ENCODE measurements at places on chromosomes 6 and 20. TPM values are rescaled to one million over a fixed set of nuclear protein-coding genes. Genes with fewer than 3 reads are reported as not detected.

Gene GJE1
- total RNA-seq, result not detected

Gene CABLES2
- 0.51 TPM for total RNA-seq

GRCh38 chr20:62359491-62360121 is 7.5 kb downstream of the LAMA5 start:
- DNase-seq, result peak; percentile 58

DNA sequence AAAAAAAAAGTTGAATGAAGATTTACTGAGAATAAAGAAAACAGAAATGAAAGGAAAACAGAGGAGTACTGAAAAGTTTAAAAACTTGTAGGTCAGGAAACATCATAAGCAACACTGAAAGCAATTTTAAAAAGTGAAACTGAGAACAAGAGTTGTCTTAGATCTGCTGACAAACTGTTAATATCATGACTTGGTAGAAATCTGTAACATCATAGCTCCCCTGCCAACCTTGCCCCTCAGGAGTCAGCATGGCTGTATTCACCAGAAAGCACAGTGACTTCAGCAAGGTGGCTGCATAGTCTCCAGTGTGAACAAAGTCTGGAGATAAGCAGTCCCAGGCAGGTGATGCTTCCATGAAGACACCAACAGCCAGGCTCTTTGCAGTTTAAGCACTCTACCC is 5.3 kb downstream of the NAA20 start:
- no peak for DNase-seq

GRCh38 chr20:44736170-44737021 is 9.3 kb upstream of the KCNK15 start:
- DNase-seq, result peak; percentile 78

- DNase-seq, result no peak
These were observed 20.5 kb downstream of the CTCFL start for GRCh38 chr20:57504411-57504810.

DNA sequence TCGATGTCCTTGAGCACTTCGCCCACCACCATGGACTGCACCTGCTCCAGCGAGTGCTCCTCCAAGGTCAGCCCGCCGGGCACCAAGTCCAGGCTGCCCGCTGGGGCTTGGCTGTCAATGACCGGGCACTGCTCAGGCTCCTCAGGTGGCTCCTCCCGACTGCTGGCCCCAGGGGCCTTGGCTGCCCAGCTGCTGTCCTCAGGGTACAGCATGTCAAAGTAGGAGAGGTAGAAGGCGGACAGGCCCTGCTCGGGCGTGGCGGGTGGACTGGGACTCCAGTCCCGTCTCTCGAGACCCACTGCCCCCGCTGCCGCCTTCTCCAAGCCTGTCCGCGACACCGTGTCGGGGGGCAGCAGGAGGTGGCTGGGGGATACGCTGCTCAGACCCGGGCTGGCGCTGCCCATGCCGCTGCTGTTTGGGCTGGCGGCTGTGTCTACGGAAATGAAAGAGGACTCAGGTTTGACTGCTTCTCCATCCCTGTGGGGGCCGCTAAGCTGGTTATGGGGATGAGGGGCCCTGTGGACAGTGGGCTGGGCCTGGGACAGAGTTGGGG is 12.0 kb downstream of the SPDEF start:
- no peak for DNase-seq

DNA sequence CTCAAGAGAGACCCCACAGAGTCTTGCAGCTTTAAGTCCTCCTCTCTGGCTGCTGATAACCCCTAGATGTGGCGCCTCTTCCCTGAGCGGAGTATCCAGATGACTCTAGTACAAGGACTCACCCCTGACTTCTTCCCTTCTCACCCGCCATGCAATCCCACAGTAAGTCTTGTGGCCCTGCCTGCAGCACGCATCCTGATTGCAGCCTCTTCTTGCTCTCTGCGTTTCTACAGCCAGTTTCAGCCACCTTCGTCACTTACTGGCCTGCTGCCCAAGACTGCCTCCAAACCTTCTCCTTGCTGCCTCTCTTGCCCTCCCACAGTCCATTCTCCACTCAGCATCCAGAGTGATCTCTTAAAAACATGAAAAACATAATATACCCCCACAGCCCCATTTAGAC is 2.4 kb upstream of the RPP40 start:
- peak; percentile 28 for DNase-seq

Gene CRISP2
- total RNA-seq, result not detected

Gene CNKSR3
- total RNA-seq, result 14.0 TPM

Gene VGLL2
- not detected for total RNA-seq

Gene SLC52A3
- total RNA-seq, result not detected

DNA sequence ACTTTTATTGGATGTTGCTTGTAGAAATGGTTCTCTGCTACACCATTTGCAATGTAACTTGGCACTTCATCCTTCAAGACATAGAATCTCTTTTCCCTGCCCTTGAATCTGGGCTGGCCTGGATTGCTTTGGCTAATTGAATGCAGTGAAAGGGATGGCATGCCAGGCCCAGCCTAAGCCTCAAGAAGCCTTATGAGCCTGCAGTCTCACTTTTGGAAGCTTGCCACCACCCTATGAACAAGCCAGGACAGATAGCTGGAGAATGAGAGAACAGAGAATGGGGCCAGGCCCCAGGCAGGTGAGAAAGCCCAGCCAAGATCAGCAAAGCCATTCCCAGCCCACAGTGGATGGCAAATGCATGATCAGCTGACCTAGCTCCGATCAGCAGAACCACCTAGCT is 350.7 kb upstream of the RNF24 start:
- no peak for DNase-seq

DNA sequence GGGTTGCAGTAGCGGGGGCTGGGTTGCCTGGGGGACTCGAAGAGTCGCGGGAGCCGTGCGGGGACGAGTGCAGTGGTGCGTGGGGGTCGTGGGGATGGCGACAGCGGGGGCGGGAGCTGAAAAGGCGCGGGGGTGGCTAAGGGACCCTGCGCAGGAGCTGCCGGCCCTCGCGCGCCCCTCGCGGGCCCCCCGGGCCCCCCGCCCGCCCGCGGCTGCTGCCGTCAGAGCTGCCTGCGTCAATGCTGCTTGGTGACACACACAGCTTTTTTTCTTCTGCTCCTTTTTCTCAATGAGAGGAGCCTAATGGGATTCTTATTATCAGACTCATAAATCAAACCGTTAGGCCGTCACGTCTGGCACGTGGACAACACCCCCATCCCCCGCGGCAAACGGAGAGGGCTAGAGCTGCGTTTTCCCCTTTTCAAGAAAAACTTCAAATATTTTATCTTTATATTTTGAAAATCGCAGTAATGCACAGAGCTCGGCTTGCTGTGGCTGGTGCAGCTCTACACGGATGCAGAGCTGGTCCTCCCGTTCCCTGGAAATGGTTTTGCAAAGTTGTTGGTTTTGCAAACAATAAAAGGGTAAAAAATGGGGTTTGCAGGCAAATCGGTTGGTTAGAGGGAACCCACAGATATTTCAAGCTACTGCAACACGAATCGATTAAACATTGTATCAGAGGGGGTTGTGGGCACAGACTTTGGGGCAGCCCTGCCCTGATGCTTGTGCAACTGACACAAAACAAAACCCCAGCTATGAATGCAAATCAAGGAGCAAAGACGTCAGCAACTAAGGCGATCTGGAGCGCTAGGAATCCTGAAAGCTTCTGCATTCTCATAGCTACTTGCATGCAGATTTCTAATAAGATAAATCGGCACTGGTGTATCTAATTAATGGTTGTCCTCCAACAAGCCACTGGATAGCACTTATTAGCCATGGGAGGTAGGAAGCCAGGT is 161.4 kb downstream of the TBXT start:
- peak; percentile 88 for DNase-seq

GRCh38 chr20:805713-806112 is 27.8 kb upstream of the FAM110A start:
- peak; percentile 8 for DNase-seq

Gene IL17F
- total RNA-seq, result not detected

DNA sequence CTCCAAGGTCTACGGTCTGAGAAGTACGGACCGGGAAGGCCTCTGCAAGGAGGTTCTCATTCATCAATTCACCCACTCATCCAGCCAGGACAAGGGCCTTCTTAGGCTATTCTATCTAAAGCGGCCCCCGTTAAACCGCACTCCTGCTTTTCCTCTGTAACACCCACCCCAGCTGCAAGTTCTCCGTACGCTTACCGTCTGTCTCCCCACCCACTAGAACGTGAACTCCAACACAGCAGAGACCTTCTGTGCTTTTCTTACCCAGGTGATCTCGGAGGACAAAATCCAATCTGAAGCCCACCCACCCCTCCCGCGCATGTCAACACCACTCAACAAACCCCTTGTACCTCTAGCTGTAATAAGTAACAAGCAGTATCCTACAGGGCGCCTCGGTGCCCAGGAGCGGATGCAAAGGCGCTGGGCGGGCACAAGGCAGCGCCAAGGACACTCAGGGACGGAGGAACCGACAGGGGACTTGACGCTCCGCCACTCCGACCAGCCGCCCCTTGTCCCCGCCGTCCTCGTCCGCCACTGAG is 351 bp downstream of the AURKA start:
- peak; percentile 18 for DNase-seq

DNA sequence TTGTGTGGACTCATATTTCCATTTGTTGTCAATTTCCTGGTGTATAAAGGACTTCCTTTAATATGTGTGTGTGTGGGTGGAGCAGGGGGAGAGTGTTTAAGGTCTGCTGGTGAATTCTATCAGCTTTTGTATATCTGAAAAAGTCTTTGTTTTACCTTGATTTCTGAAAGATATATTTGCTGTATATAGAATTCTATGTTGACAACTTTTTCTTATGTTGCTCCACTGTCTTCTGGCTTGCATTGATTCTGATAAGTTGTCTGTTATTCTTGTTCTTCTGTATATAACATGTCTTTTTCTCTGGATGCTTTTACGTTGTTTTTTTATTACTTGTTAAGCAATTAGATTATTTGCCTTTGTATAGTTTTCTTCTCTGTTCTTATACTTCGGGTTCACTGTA is 90.0 kb upstream of the CEP162 start:
- DNase-seq, result no peak

Gene AGER
- total RNA-seq, result 0.50 TPM

Gene HMGCLL1
- total RNA-seq, result 0.51 TPM

GRCh38 chr20:23225407-23226060 is 125.1 kb upstream of the NXT1 start:
- DNase-seq, result peak; percentile 96

Gene RIPOR3
- total RNA-seq, result 4.1 TPM

DNA sequence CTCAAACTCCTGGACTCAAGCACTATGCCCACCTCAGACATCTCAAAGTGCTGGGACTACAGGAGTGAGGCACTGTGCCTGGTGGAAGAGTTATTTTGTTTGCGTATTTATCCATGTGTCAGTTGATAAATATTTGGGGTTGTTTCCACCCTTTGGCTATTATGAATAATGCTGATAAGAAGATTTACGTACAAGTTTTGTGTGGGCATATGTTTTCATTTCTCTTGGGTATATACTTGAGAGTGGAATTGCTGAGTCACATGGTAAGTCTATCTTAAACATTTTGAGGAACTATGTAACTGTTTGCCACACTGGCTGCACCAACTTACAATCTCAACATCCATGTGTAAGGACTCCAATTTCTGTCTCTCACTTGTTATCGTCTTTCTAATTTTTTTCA is 200.3 kb downstream of the RNGTT start:
- peak; percentile 29 for DNase-seq

GRCh38 chr20:5859608-5860007 is 90.7 kb downstream of the TRMT6 start:
- DNase-seq, result peak; percentile 42

GRCh38 chr6:15255481-15255880 is 9.6 kb downstream of the JARID2 start:
- DNase-seq, result no peak

DNA sequence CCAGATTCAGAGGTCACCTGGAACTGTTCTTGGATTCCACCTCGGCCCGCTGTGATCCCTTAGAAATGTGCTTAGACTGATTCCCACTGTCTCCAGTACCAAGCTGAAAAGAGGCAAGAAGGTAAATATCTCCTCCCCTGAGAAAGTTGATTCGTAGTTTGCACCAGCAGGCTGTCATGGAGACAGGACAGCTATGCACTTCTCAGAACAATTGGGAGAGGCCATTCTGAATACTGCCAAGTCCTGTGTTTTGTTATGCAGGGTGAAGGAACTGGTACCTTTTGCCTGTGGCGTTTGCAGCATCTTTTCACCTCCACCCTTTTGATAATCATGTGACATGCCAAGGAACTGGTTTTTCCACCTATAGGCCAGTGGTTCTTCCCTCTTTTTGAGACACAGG is 58.2 kb upstream of the RNGTT start:
- DNase-seq, result no peak

DNA sequence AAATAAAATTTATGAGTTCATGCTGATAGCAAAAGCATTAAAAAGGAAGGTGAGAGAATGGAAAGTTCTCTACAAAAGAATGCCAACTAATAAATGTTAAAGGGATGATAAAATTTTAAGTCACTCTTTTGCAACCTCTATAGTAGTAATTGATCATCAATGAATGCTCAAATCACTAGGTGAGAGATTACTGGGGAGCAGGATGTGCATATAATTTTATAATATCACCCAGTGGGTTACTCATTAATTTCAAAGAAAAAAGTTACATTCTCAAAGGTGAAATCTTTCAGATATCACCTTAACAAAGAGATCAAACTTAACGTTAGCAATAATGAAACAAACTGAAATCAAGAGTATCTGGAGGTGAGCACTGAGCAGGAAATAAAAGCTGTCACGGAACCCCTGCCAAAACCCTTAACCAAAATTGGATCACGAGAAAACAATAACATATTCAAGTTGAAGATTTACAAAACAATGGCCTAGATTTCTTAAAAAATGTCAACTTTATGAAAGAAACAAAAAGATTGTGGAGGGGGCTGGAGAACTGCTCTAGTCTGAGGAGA is 45.5 kb upstream of the TMEM244 start:
- DNase-seq, result no peak

GRCh38 chr6:55175078-55176049 is 1.0 kb downstream of the HCRTR2 start:
- no peak for DNase-seq

GRCh38 chr6:30750379-30750668 is 6.0 kb upstream of the IER3 start:
- DNase-seq, result no peak

Gene TNF
- not detected for total RNA-seq

Measured in fibroblast of lung (primary cell).